ENCODE measurements at places on chromosomes 13 and 19. TPM values are rescaled to one million over a fixed set of nuclear protein-coding genes. Genes with fewer than 3 reads are reported as not detected.

GRCh38 chr13:99978799-99979452 lies 2.7 kb upstream of the ZIC2 start:
- DNase-seq, result no peak

GRCh38 chr19:4298810-4299550 lies 3.2 kb downstream of the TMIGD2 start:
- no peak for DNase-seq

DNA sequence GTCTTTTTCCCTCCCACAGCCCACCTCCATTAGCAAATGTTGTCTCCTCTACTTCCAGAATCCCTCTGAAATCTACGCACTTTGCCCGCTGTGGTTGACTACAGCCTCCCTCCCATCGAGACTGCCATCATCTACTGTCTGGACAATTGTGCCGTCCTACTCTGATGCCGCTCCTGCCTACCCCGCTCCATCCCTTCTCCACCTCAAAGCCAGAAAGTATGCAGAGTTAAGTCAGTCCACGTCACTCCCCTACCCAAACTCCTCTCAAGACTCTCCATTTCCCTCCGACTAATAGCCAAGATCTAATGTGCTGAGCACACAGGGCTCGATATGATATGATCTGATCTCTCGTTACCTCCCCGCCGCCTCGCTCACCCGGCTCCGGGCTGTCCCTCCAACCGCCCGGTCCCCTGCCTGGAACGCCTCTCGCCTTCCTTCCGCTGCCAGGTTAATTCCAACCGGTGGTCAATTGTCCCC lies 556 bp downstream of the CACTIN start:
- DNase-seq, result no peak

- no peak for DNase-seq
Measured at GRCh38 chr13:36766295-36766694, 52.7 kb upstream of the RFXAP start.

GRCh38 chr13:86569119-86569518 lies 769.9 kb upstream of the SLITRK6 start:
- DNase-seq, result no peak

DNA sequence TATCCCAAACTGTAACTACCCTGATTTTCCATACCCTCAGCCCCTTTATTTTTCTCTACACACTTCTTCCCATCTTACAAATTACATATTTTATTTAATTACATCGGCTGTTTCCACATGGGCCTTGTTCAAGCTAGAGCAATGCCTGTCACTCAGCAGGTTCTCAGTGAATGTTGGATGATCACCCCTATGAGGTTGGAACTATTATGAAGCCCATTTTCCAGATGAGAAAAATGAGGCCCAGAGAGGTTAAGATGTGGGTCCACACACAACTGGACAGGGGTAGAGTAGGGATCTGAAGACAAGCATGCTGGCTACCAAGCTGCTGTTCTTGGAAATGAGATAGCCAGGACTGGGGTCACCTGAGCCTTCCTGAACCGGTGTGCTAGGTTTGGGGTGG lies 10.0 kb downstream of the MAG start:
- DNase-seq, result no peak

DNA sequence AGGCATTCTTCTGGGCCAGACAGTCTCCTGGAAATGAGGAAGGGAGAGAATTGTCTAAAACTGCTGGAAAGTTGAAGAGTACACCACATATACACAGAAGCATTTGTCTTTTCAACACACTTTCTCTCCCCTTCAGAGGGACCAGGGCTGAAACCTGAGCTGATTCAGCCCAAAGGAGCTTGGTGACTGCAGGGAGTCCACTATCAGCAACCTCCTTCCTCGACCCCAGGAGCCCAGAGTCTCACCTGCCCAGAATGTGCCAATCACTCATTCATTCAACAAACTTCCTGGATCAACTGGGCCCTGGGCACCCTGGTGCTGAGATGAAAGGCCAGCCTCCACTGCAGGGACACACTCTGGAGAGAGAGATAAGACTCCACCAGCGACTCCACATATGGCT lies 128.9 kb upstream of the VSTM2B start:
- no peak for DNase-seq

DNA sequence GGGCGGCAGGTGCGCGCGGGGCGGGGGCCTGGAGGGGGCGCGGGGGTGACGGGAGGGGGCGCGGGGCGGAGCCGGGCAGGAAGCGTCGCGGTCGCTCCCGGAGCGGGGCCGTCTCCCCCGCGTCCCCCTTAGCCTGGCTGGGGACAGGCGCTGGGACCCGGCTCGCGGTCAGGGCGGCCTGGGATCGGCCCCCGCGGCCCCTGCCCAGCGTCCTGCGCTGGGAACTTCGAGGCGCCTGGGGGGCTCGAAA lies 74.7 kb upstream of the MCF2L start:
- no peak for DNase-seq

GRCh38 chr19:48806518-48806817 lies 4.4 kb downstream of the BCAT2 start:
- peak; percentile 57 for DNase-seq

DNA sequence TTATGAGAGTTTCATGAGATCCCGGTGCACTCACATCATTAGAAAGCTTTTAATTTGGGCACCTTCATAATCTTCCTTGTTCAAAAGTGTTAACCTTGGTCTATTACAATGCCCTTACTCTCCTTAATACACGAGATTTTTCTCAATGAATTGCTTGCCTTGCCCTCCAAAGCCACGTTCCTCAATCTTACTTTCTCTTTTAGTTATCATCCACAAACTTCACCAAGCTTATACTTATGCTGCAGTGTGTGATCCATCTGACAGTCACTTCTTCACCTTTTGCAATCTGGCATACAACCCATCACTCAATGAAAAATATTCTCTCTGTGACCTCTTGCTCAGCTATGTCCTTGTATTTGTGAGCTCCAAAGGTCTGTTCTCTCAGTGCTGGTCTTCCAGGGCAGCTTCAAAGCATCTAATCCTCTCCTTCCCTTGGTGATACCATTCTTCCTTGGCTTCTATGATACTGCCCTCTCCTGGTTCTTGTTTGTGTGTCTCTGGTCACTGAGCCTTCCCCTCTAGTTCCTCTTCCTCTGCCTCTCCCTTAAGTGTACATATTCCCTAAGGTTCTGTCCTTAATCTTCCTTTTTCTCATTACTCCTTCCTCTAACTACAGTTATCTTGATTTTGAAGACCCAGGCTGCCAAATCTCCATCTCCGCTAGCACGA lies 202.2 kb upstream of the STARD13 start:
- DNase-seq, result no peak

- DNase-seq, result no peak
Measured at GRCh38 chr19:46390866-46391265, 22.5 kb downstream of the CCDC8 start.

- no peak for DNase-seq
Measured at GRCh38 chr19:4061178-4061682, 5.5 kb downstream of the ZBTB7A start.

DNA sequence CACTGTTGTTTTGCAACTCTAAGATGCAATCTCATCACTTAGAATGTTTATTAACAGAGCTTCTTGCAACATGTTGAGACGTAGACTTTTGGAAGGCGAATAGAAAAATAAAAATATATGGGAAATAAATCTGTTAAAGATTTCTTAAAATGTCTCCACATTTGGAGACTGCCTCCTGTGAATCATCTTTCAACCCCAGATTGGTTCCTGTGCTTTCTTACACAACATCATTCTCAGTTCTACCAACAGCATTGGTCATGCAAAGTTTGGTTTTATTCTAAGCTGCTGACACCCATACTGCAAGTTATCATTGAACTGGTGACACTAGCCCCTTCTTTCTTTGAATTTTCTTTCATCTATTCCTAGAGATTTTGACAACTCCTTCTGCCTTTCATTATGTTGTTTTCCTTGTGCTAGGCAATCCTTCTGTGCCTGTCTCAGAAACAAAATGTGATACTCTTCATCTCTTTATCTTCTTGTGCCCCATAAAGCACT lies 1.6 kb upstream of the IGFL3 start:
- no peak for DNase-seq

- no peak for DNase-seq
Measured at GRCh38 chr19:8519388-8519787, 5.4 kb upstream of the ZNF414 start.

GRCh38 chr19:12052497-12053169 lies at the start of gene ZNF878:
Gene ZNF878, minus strand, starts transcription at chr19:12052961. Its CDS starts 160 bp downstream, at chr19:12052801.
- peak; percentile 85 for DNase-seq

DNA sequence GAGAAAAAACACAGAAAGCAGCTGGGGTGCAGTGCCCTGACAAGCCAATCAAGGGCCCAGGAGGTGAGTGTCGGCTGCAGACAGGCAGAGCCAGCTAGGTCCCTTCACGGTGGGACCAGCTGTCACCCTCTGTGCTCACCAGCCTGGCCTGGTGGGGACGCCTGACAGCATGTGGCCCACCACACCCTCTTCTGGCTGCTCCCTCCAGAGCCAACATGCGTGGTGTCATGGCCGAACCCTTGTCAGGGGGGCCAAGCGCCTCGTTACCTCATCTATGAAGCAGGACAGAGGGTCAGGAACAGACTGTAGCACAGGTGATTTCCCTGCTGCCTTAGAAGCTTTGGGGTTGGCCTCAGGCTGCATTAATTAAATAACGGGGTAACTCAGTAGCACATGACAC lies 40.0 kb upstream of the ISYNA1 start:
- DNase-seq, result no peak

- DNase-seq, result no peak
Measured at GRCh38 chr13:70297189-70297616, 189.0 kb upstream of the KLHL1 start.

CEACAM7 gene
- total RNA-seq, result not detected

CYP2A6 gene
- total RNA-seq, result not detected

MAST1 gene
- total RNA-seq, result 39.1 TPM

MISP3 gene
- total RNA-seq, result 1.2 TPM

LILRB2 gene
- 1.6 TPM for total RNA-seq

SIGLEC5 gene
- total RNA-seq, result 1.6 TPM

THSD1 gene
- total RNA-seq, result 10.0 TPM

SPRY2 gene
- total RNA-seq, result 22.0 TPM

Data from spinal cord (tissue), 10 donors.